ENCODE measurements at places on chromosomes 3 and 15.

- DNase-seq = no peak
These were observed 243.4 kb downstream of the VPS13C start for GRCh38 chr15:61816856-61817255.

- DNase-seq = no peak
These were observed 59.7 kb upstream of the KBTBD8 start for GRCh38 chr3:66938338-66938963.

DNA sequence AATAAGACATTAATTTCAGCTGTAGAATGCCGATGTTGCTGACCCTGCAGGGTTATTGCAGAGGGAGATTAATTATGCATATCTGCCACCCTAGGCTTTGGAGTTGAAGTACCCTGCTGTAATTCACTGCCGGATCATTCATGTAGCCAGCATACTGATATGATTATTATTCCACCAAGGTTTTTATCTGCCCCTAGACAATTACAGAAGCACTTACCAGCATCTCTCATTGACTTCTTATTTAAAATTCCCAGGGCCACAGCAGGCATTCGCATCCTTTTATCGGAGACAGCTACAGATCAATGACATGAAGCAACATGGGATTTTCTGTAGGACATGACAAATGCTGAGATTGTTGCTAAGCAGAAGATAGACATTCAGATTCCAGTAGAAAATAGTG is 31.3 kb downstream of the IL1RAP start:
- DNase-seq = no peak

DNA sequence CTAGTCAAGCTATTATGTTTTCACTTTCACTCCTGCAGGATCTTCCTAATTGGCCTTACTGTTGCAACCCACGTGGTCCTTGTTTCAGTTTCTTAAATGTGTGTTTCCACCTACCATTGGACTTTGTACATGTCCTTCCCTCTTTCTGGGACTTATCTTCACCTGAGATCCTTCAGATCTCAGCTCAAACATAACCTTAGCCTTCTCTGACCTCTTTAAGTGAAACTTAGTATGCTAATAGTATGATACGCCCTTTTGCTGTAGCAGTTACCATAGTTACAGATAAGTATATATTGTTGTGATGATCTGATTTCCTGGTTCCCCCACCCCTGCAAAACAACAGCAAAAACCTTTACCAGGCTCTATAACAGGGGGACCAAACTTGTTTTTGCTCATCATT is 35.2 kb downstream of the U2SURP start:
- no peak for DNase-seq

DNA sequence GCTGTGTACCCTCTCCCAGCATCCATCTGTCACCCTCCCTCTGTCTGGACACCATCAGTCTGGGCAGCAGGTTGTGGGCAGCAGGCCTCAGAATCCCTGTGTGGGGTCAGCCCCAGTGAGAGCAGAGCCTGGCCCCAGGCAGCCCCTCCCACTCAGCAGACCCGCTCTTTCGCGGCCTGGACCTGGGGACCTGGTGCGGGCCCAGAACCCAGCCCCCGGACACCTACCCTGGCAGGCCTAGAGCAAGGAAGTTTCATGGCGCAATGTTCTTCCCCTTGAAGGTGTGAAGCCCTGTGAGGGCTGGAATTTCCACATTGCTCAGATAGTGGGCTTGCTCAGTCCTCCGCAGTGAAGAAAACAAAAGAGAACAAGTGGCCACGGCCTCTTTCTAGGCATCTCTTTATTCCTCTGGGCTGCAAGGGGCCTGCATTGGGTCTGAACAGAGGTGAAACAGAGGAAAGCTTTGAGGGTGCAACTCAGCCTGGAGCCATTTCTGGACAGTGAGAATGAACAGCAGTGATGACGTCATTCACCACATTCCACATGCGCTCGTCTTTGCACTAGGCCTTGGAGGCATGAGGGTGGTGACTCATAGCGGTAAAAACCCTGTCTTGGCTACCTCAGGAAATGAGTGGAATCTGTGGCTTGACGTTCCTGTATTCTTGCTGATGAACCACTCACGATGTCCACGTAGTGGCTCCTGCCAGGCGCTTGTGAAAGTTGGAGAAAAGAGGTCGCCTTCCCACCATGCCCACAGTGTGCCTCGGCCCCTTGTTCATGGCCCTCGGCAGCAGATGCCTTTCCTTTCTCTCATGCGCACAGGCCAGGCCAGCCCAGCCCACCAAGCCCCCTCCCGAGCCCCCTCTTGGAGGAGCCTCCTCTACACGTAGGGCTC is 66.1 kb downstream of the SLC30A4 start:
- DNase-seq = peak; percentile 49

- DNase-seq = no peak
These were observed 56.9 kb downstream of the CADPS start for GRCh38 chr3:62818347-62818746.

DNA sequence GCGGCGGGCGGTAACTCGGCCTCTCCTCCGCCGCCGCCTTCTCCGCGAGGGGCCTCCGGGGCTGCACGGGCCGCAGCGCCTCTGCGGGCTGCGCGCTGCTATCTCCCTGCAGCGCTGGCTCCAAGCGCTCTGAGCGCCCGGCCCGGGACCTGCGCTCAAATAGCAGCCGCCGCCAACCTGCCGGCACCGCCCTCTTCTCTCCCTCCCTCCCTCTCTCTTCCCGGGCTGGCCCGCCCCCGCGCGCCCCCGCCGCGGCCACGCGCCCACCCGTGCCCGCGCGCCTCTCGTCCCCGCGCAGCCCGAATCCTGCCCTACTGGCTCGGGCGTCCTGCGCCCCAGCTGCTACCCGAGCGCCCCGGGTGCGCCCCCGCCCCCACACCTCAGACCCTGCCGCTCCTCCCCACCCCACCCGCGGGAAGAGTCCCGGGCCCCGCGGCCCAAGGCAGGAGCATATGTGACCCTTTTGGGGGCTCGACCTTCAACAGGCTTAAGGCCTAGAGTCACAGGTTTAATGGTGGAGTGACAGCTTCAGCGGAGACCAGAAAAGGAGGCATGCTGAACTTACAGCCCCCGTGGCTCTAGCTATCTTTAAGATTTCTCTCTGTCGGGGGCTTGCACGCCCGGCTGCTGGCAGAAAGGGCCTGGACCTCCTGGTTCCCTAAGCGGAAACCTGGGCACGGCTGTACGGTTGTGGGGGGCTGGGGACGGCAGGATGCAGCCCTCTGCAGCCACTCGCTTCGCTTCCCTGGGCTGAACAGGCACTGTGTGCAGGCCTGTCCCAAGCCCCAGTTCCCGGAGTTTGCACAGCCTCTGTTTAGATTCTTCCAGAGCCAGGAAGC is at the start of gene CACNA2D2:
Gene CACNA2D2, minus strand, starts transcription at position 131 of the 839 bp plus-strand sequence. CDS start 211 bp downstream, outside the sequence.
- DNase-seq = peak; percentile 78

DNA sequence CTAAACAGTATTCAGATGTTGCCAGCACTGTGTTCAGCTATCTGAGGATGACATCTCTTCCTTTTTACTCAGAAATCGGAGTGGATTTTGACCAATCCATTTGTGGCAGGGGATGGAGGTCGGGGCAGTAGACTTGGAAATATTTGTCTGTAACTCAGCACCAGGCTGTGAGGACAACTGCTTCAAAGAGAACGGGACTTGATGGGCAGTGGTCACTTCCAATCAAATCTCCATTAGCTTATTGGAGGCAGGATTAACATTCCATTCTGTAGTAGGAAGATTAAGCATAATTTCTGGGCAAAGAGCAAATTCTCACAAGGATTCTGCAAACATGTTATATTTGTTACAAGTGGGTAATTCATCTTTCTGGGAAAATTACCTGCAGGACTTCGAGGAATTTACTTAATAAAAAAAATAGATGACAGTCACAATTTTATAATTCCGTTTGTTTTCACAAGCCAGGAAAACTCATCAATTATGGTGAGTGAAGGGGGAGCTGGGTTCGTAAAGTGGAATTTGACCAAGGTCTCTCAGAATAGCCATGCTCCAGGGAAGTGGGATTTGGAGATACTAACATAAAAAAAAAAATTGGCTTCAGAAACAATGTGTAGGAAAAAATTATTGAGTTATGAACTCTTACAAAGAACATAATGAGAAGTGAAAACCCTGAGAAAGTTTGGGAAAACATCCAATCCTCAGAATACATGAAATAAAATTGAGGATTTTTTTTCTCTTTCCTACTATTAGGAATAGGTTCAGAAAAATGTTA is 18.1 kb downstream of the CRABP1 start:
- no peak for DNase-seq

DNA sequence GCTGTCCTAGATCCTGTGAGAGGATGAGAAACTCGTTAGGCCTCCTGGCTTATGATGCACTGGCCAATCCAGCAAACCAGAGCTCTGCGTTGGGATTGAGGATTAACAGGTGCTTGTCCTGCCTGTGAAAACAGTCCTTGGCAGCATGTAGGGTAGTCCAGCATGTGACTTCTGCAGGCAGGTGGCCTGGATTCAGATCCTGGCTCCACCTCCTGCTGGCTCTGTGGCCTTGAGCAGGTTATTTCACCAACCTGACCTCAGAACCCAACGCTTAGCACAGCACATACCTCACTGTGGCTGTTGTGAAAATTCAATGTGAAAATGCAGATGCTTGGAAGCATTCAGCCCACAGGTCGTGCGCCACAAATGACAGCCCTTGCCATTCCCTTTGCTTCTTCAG is 33.6 kb downstream of the PLA2G4D start:
- DNase-seq = no peak

DNA sequence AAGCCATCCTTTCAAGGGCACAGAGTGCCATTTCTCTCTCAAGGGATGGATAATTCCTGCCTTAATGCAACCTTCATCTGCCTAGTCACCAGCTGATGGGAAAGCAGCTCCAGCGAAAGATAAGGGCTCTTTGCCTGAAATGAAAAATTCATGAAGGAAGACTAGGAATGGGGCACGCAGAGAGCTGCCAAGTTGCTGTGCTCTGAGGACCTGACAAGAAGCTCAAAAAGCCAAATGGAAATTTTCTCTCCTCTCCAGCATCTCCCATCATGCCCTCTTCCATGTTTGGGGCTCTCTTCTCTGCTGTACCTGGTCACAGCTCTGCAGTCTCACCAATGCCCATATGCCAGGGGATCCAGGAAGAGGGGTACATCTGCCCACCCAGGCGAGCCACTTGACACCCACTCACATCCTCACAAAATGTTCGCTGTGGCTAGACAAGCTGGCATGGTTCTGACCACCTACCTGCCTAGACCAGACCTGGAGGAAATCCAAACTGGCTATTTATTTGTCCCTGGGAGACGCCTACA is 29.3 kb upstream of the ABHD2 start:
- no peak for DNase-seq

DNA sequence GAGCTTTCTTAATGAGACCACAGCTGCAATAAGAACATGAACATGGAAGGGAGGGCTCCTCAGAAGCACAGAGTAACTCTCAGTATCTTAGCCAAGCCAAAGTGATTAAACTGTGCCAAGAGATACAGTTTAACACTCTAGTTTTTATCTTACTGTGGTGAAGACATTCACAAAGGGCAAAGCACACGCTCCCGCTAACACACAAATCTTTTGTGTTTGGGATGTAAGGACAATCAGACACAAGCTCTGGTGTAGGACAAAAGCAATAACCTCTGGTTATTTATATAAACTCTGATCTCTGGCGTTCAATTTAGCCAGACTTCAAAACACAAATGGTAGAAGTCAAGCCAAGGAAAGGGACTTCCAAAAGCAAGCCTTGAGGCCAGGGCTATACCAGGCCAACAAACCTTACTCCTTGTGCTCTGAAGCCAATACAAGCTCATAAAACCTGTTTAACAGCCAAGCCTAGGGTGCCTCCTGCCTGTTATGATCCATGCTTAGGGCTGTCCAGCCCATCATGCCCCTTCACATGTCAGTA is 27.8 kb downstream of the DPH3 start:
- no peak for DNase-seq

- DNase-seq = no peak
These were observed 461.3 kb upstream of the NAALADL2 start for GRCh38 chr3:174397848-174398247.

- DNase-seq = no peak
These were observed 231.3 kb upstream of the SEMA6D start for GRCh38 chr15:47486040-47486439.

DNA sequence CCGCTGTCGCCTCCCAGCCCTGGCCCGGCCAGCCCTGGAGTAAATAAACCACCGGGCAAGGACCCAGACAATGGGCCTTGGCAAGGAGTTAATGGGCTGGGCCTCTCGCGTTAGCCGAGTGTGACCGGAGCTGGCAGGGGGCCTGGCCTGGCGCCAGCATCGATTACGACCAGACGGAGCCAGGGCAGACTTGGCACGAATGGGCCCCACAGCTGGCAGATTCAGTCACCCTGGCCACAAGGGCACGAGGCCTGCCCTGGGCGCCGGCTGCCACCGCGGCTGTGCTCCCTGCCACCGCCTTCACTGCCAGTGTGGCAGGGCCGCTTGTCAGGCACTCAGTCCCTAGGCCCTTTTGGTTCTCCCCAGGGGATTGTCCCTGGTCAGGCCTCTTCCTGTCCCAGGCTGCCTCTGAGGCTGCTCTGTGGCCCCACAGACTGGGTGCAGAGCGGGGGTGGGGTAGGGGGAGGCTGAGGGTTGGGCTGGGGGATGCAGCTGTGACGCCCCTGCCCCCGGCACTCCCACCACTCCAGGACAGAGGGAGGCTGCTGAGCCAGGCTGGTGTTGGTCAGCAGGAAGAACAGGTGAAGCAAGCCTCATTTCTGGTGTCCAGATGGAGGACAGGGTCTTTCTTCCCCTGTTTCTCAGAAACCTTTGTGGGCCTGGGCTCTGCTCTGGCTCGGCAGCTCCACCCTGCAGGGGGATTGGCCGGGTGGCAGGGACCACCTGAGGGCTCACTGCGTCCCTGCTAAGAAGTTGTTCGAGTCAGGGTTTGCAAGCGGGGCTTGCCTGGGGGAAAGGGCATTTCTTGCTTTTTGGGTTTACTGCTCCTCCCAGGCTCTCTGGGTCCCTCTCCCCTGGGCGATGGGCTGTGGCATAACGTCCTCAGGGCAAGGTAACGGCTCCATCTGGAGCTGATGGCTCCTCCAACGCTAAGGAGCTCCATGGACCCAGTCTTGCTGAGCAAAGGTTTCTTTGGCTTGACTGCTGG is 30.5 kb upstream of the SRP14 start:
- DNase-seq = peak; percentile 89

DNA sequence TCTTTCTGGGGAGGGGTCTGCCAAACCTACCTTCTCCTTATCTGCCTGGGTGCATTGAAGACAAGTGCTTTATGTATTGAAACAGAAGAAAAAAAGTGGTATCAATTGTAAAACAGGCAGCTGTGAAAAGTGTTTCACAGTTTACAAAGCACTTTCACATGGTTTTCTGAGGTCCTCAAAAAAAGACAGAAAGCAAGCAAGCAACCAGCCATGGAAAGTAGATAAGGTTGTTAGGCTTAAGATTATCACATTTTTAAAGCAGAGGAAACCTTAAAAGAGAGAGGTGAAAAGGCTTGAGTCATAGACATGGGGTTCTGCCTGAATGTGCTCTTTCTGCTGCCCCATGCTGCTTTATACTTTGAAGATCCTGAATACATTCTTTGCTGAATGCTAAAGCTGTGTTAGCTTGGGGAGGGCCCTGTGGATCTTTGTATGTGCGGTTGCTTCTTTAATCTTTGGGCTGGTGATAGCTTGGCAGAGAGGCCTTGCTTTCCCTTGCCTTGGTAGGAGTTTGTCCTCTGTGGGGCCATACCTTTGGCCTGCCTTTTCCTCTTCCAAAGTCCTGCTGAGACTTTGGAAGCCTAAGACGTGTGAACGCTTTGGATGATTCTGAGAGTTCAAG is 2.6 kb downstream of the SMAD3 start:
- no peak for DNase-seq

GRCh38 chr3:170437176-170437575 is 18.5 kb downstream of the CLDN11 start:
- no peak for DNase-seq

- no peak for DNase-seq
These were observed 11.9 kb downstream of the DNAJA4 start for GRCh38 chr15:78276064-78276943.

- no peak for DNase-seq
These were observed 5.0 kb upstream of the NDUFAF1 start for GRCh38 chr15:41407341-41407740.

Measured in frontal cortex (tissue), 4 donors.